ENCODE measurements at places on chromosomes 1 and 21.
A peak's percentile ranks its signal among the peaks of the same experiment; 100 is the strongest.

- no peak for DNase-seq
These were observed 166.7 kb upstream of the PDE4B start for GRCh38 chr1:65626003-65626402.

GRCh38 chr1:31548534-31548906 lies 27.8 kb upstream of the TINAGL1 start:
- no peak for DNase-seq

DNA sequence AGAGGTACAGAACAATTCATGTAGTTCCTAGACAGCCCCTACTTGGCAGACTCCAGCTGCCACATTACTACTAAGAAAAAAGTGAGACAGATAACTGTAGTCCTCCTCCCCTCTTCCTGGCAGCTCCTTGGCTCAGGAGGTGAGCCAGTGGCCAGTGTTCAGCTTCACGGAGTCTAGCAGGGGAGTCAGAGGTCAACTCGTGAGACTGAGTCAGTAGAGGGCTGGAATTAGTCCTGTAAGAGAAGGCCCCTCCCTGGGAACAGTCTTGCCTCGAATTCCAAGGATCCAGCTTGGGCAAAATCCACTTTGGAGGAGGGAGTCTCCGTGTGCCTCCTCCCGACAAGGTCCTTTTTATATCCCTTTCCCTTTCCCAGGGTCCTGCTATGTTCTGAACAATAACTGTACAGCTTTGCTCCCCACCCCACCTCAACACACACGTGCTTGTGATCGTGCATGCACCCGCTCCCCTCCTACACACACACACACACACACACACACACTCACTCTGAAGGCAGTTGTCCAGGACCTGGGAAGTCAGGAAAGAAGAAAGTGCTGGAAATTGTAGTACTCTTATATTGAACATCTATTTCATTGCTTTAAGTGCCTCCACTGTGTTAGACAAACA lies 22.5 kb upstream of the SLC27A3 start:
- no peak for DNase-seq

DNA sequence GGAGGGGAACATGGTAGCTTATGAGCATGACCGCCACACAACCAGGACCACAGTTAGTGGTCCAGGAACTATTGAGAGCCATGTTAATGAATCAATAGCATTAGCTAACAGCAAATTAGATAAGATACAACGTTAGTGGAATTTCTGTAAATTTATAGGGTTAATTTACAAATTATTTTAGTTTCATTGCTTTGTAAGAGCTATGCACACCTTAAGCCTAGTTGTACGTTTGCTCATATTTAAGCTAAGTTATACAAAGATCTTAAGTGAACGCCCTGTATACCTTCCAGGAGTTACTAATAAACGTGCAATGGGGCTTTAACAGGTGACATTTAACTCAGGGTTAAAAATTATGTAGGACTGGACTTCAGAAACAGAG lies 749 bp downstream of the EXOSC10 start:
- DNase-seq, result no peak

DNA sequence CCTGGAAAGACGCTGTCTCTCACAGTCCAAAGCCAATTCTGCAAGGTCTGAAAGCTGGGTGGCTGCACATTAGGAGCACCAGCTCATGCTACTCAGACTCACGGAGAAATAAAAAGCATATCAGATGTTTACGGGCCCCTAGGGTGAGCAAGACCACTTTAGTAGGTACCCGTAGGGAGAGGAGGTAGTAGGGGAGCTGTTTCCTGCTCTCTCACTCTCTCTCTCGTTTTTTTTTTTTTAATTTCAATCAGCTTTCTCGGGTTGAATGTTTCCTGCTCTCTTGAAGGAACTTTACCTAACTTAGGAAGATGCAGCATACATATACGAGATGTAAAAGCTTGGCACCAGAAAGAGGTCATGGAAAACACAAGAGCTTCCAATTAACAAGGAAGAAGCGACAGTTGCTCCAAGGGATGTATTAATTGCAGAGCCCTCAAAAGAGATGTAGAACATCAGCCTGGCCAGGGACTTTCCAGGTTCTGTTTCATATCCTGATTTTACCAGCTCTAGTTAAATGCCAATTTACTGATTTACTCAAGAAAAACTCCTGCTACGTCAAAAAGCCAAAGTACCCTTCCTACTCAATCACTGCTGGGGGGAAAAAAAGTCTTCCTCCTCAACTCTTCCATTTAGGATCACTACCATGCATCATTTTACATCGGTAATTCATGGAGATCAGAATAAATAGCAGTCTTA lies 3.1 kb downstream of the LORICRIN start:
- no peak for DNase-seq

- no peak for DNase-seq
These were observed 57.4 kb downstream of the PTPRC start for GRCh38 chr1:198696211-198696610.

GRCh38 chr1:209751627-209752231 lies 4.1 kb upstream of the TRAF3IP3 start:
- no peak for DNase-seq

- DNase-seq, result no peak
These were observed 60.2 kb downstream of the NDUFS5 start for GRCh38 chr1:39086386-39086785.

- no peak for DNase-seq
These were observed 51.3 kb downstream of the HLCS start for GRCh38 chr21:36915014-36915695.

DNA sequence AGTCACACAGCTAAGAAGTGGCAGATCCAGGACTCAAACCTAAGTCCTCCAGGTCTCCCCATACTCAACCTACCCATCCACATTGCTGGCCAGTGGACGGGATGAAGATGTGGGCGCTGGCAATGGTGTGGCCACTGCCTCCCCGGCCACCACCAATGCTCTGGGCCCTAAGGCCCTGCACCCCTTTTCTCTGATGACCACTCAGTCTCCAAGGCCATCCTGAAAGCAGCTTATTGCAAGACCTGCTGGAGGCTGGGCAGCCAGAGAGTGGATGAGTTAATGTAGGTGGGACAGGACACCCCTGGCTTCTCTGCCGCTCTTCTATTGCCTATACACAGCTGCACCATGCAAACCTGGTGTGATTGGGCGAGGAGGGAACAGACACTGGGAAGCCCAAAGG lies 178.7 kb downstream of the HIVEP3 start:
- DNase-seq, result no peak

GRCh38 chr1:15618655-15619525 lies 1.6 kb downstream of the DDI2 start:
- DNase-seq, result no peak

DNA sequence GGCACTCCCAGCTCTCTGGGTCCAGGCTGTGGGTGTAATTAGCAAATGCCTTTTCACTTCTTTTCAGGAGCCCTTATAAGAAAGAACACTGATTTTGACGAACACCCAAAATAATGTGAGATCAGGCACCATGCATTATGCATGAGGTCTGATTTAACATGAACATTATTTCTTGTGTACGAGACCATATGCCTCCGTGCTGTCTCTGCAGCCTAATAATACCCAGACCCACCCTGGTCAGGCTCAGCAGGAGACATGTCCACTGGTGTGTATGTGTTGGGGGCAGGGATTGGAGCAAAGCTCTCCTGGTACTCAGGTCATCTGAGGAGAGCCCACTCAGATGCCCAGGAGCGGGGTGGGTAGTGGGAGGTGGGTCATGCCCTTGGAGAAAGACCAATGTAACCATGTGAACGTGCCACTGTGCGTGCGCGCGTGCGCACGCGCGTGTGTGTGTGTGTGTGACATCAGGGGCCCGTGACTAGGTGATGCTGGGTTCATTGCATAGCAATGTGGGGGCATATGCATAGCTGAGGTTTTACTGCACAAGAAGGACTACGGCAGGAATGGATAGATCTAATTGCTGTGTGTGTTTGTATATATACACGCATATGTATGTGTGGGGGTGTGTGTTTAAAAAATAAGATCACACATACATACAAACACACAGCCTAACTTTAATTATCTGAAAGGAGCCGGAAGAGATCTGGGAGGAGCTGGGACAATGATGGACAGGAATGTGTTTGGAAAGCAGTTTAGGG lies 7.1 kb downstream of the POU3F1 start:
- DNase-seq, result no peak

- DNase-seq, result no peak
These were observed 547 bp downstream of the PDPN start for GRCh38 chr1:13583966-13584791.

DNA sequence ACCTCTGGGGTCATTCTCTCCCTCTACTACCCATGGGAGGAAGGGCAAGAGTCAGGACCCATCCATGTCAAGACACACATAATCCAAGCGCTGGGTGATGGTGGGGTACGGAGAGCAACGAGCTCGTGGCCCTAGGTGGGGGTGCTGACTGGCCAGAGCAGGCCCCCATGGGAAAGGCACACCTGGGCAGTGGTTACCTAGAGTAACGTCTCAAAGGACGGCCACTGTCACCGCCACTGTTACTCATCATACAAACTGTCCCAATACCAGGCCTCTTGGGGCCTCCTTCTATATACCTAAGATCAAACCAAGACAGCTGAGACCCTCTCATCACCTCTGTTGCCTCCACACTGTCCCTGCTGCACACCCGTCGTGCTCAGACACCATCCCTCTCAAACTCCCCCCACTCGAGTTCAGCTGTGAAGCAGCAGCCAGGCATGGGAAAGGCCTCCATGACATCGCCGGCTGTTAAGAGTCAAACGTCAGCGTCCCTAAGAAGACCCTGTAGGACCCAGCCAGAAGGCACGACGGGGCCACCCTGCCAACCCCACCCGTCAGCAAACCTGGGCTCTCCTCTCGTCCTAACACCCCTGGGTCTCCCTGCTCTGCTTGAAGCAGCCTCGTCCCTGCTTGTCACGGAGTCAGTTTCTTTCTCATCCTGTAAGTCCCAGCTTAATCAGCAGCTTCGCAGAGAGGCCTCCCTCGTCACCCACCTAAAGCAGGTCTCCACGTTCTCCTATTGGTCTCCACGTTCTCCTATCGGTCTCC lies 15.3 kb downstream of the NPHP4 start:
- no peak for DNase-seq

DNA sequence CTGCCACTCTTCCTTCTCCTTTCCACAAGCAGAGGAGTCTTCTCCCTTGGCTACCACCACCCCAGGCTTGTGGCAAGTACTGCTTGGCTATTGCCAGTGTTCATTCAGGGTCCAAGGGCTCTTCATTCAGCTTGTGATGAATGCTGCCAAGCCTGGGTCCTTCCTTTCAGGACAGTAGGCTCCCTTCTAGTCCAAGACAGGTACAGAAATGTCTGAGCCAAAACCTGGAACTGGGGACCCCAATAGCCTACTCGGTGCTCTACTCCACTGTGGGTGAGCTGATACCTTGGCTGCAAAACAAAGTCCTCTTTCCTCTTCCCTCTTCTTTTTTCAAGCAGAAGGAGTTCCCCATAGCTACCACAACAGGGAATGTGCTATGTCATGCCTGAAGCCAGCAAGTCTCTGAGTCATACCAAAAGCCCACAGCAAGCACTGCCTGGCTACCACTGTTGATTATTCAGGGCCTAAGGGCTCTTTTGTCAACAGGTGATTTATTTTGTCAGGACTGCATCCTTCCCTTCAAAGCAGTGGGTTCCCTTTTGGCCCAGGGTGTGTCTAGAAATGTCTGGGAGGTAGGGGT lies 268.9 kb downstream of the HHAT start:
- DNase-seq, result peak; percentile 44

DNA sequence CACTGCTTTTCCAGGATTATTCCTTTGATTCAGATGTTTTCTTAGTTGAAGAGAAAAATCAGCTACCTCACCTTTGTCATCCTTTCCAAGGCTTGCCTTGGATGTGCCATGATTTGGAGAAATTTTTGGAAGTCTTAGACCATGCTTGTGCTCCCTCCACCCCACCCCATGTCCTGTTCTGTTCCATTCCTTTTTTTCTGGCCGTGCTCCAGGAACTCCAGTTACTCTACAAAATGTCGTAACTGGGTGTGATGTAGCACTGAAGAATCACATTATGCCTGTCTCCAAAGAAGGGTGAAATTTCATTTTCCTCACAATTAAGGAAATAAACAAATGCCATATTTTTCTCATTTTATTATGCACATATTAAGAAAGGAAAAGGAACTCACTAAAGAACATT lies 217.8 kb upstream of the ZRANB2 start:
- DNase-seq, result no peak

DNA sequence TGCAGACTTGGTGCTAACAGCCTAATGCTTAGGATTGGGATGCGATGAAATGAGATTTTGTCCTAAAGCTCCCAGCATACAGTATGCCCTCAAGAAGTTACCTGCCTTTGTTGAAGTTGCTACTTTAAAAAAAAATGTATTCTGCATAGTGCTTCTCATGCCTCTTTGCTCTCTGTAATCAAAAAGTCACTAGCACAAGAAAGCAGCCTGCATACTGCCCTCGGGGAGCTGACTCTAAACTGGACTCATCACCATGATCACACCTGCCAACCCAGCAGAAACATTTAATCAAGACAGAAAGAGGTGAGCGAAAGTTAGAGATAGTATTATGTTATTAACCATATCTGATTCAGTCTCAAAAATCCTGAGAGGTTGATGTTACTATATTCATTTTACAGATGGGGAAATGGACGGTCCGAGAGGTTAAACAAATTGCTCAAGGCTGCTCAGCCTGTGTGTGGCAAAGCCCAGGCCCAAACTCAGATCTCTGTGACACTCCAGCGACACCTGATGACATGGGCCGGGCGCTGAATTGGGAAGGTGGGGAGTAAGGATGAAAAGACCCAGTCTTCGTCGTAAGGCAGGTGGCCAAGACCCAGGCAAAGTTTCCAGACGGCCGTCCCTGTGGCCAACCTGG lies 1.1 kb downstream of the BATF3 start:
- no peak for DNase-seq

DNA sequence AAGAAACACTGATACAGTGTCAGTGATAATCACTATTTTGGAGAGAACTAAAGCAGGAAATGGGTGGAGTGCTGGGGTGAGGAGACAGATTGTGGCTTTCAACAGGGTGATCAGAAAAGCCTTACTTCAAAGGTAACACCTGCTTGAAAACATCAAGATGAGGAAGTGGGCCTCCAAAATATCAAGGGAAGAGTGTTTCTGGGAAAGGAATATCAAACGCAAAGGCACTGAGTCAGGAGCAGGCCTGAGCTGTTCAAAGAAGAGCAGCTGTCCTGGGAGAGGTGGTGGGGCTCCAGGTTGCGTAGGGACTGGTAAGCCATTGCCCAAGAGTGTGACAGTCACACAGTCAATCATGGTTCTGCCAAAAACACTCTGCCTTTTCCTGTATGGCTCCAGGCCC lies 47.1 kb upstream of the ATP1A1 start:
- DNase-seq, result no peak

- DNase-seq, result no peak
These were observed 593 bp upstream of the CD53 start for GRCh38 chr1:110872366-110872744.

- DNase-seq, result peak; percentile 7
These were observed 33.4 kb downstream of the QSOX1 start for GRCh38 chr1:180188091-180188506.

- no peak for DNase-seq
These were observed 399.9 kb downstream of the HHAT start for GRCh38 chr1:210728437-210729149.

GRCh38 chr1:208101661-208102431 lies 142.3 kb downstream of the PLXNA2 start:
- no peak for DNase-seq

GRCh38 chr21:39854572-39854971 lies 12.7 kb upstream of the PCP4 start:
- no peak for DNase-seq
